Activated CD8-positive, alpha-beta memory T cell treated with anti-CD3 and anti-CD28 coated beads for 48 hours (primary cell): ENCODE measurements at places on chromosomes 7 and 10.

DNA sequence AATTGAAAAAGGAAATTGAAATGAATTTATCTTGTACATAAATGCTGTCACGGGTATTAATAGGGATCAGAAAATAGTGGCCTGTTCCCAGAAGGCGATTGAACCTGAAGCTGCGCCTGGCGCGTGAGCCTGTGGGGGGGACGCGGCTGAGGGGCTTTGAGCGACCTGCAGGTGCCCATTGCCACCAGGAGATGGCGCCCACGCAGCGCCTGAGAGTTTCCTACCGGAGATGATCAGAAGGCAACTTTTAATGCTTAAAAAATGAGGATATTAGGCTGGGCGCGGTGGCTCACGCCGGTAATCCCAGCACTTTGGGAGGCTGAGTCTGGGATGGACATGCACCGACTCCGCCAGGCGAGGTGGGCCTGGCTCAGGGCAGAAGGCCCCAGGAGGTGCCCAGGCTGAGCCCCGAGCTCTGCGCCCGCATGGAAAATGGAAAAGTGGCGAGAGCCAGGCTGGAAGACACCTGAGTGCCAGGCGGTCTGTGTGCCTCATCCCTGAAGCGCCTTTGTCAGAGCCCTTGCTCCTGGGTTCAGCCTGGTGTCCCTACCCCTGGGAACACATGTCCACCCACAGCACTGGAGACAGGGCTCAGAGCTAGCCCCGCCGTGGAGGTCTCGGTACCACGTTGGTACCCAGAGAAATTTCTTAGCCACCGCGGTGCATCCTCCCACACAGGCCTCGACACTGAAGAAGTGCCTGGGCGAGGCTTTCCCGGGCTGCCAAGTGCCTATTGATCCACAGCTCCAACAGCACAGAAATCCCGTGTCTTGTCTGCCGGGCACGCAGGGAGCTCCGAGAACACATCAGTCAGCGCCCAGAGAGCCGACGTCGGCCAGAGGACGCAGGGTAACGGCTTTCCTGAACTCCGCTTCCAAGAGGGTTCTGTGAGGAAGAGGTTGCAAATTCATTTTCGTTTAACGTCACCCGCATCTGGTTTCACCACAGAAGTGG, 117.4 kb downstream of the INPP5A start:
- DNase-seq, result peak; percentile 45

GRCh38 chr7:12643001-12643643, 44.3 kb upstream of the ARL4A start:
- no peak for DNase-seq

- DNase-seq, result no peak
These were observed 24.5 kb downstream of the UMAD1 start for GRCh38 chr7:7665031-7665430.

GRCh38 chr10:121524157-121524817, 74.0 kb downstream of the FGFR2 start:
- no peak for DNase-seq

GRCh38 chr10:36721871-36722270, 403.5 kb upstream of the ANKRD30A start:
- DNase-seq, result no peak

- DNase-seq, result no peak
These were observed 18.8 kb downstream of the VSIR start for GRCh38 chr10:71754562-71754961.

- no peak for DNase-seq
These were observed 11.2 kb upstream of the ARPC1A start for GRCh38 chr7:99314504-99314903.

- DNase-seq, result no peak
These were observed 95.3 kb upstream of the PTPRZ1 start for GRCh38 chr7:121777672-121778071.

DNA sequence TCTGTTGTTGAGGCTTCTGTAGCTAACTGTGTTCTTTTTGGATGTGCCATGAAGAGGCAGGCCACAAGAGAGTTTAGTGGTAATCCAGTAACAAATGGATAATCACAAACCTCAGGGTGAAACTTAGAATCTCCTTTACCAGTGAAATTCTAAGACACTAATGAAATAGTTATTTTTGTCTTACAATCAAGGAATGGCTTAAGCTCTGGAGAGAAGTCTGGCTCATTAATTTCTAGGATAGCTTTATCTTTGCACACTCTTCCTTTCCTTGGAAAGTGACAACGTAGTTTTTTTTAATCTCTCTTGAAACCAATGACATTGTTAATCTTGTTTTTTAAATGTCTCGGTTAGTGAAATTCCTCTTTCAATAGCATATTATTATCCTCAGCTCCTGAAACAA, 93.7 kb upstream of the IFRD1 start:
- no peak for DNase-seq

DNA sequence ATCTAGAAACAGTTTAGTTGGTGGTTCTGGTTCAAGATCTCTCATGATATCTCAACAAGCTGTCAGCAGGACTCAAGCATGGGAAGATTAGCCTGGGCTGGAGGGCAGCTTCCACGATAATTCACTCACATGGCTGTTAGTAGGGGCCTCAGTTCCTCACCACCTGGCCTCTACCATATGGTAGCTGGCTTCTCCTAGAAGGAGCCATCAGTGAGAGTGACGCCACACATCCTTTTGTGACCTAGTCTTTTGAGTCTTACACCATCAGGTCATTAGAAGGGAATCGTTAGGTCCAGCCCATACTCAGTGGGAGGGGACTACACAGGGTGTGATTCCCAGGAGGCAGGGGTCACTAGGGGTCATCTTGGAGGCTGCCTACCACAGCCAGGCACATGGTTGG, 239.3 kb upstream of the PLPP4 start:
- DNase-seq, result no peak

- DNase-seq, result no peak
These were observed 3.0 kb downstream of the ZYX start for GRCh38 chr7:143384148-143384547.

DNA sequence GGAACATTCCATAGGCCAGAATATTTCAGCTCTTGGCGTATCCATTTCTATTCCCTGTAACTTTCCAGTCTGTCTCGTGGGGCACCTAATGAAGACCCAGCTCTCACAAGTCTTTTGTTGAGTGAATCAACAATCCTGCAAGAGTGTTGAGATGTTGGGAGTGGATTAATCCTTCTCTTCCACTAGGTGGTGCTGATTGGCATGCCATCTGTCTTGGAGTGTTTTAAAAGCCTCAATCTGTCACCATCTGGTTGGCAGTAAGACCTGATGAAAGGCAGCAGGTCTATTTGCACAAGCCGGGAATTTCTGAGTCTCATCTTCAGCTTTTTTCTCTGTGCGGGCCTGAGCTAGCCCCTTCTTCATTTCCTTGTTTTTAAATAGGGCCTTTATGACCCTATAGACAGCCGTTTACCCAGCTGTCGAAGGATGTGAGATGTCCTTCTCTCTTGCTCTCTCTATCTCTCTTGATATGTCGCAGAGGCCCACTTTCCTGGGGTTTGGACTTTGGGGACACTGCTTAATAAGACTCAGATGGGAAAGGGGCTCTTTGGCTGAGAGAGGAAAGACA, 180.5 kb downstream of the ZNF365 start:
- no peak for DNase-seq

DNA sequence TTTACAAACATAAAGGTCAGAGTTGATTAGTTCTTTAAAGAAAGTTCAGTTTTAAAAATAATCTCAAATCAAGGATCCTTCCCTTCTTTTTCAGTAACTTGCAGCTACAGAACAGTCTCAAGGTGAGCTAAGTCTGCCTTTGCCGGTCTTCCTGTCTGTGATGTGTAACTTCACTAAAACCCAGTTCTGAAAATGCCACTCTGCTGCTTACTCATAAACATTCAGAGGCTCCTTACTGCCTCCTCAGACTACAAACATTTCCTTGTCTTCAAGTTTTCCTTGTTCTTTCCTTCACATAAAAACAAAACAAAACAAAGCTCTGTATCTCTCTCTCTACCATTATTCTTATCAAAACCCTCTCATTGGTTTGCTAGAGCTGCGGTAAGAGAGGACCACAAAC, 128.7 kb downstream of the ETV1 start:
- no peak for DNase-seq

GRCh38 chr10:58350023-58350422, 15.2 kb downstream of the UBE2D1 start:
- no peak for DNase-seq

GRCh38 chr10:123573236-123574108, 92.7 kb upstream of the GPR26 start:
- no peak for DNase-seq

GRCh38 chr10:113067501-113067900, 117.5 kb downstream of the TCF7L2 start:
- DNase-seq, result no peak

- DNase-seq, result no peak
These were observed 93.6 kb upstream of the INSIG1 start for GRCh38 chr7:155203882-155204691.

- DNase-seq, result no peak
These were observed 26.5 kb downstream of the PDE1C start for GRCh38 chr7:32043688-32044087.

DNA sequence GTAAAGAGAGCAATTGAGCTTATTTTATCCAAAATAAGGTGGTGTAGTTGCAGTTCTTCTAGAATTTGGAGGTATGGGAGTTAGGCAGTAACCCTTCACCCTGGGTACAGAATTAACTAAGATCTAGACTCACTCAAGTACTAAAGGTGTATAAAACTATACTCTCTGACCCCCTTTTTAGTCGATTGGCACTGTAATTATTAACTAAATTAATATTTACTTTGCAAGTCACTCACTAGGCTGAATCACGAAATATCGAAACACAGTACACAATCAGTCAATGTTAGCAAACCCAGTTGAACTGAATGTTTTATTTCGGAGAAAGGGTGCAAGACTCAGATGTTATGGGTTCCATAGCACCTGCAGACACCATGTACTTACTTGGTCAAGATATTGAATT, 14.6 kb upstream of the CYP2C19 start:
- no peak for DNase-seq

DNA sequence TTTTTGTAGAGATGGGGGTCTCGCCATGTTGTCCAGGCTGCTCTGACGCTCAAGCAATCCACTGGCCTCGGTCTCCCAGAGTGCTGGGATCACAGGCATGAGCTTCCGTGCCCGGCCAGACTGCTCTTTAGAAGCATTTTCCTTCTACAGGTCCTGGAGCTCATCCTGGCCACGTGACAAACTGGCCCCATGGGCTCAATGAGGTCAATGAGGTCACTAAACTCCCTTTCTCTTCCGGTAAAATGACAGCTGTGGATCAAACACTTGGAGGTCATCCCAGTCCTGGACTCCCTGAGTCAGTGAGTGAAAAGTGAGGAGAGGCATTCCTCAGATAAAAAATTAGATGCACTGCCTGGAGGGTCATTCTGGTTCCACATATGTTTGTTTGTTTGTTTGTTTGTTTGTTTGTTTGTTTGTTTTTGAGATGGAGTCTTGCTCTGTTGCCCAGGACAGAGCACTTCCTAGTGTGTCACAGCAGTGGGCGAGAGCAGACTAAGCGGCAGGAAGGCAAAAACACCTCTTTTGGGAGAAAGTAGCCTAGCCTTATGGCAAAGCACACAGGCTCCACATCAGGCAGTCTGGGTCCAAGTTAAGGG, 134.9 kb downstream of the TNS3 start:
- DNase-seq, result no peak

DNA sequence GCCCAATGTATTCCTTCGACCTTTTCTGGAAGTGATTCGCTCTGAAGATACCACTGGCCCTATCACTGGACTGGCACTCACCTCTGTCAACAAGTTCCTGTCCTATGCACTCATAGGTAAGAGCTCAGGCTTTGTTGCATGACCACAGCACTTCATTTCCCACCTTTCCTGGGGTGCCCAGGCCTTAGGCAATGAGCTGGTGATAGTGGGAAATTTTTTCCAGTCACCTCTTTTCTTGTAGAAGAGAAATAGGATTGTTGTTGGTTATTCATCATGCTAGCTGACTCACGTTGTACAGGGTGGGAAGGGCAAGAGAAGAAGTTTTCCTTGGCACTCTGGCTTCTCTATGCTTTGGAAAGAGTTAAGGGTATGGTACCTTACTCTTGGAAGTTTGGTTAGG, 51.4 kb upstream of the NFKB2 start:
- no peak for DNase-seq

DNA sequence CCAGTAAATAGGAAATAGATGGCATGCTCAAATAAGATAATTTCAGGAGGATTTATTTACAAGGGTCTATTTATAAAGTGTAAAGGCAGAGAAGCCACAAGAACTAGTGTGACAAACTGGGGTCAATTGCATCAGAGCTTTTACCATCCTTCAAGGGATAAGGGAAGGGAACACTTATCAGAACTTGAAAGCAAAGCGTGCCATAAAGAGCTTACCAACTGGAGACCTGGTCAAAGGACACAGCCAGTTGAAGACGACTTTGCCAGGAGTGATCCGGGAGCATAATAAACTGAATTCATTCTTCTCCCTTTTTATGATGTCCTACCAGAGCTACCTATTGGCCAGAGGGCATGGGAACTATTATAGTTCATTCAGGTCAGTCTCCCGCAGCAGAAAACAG, 3.2 kb upstream of the PPP1R3A start:
- no peak for DNase-seq

GRCh38 chr10:62903828-62904227, 87.7 kb upstream of the EGR2 start:
- no peak for DNase-seq

DNA sequence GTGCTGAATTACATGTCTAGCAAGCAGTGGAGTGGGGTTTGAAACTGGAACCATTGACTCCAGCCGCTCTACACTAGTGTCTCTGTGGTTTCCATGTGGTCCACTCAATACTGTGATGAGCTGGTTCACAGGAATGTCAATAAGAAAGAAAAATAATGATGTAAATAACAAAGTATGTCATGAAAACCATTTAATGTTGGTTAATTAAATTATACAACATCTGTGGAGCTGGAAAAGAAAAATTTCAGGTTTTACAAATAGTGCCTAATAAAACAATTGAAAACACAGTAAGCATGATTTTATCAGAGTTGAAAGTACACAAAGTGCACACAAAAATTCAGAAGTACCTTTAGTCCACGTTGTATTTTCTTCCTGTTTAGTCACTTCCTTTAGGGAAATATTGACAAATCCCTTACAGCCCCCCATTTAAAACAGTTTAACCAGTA, 28.7 kb upstream of the NAMPT start:
- DNase-seq, result no peak

- no peak for DNase-seq
These were observed 26.4 kb downstream of the YAE1 start for GRCh38 chr7:39592586-39592985.

- DNase-seq, result no peak
These were observed 298.3 kb downstream of the TNS3 start for GRCh38 chr7:47283497-47284131.

- no peak for DNase-seq
These were observed 9.2 kb downstream of the INPP5A start for GRCh38 chr10:132546567-132547420.

DNA sequence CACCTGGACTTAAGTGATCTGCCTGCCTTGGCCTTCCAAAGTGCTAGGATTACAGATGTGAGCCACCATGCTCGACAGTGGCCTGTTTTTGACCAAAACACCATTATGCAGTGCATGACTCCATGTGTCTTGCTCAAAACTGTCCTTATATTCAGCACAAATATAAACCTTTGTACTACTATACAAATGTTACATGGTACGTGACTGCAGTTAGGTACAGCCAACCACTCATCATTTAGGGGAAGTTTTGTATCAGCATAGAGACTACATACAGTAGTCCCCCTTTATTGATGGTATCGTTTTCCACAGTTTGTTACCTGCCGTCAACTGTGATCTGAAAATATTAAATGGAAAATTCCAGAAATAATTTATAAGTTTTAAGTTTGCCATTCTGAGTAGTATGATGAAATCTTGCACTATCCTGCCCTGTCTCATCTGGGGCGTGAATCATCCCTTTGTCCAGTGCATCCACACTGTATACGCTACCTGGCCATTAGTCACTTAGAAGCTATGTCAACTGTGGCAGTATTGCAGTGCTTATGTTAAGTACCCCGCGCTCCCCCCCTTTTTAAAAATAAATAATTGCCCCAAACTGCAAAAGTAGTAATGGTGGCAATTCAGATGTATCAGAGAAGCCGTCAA, 23.3 kb upstream of the ZNF282 start:
- no peak for DNase-seq
